Skeletal muscle cell (primary cell): ENCODE measurements at places on chromosomes 3 and 15.

- DNase-seq: no peak
These were observed 153.8 kb upstream of the AZI2 start for GRCh38 chr3:28502397-28502937.

GRCh38 chr15:79403501-79403900, 28.6 kb upstream of the MINAR1 start:
- DNase-seq: no peak

DNA sequence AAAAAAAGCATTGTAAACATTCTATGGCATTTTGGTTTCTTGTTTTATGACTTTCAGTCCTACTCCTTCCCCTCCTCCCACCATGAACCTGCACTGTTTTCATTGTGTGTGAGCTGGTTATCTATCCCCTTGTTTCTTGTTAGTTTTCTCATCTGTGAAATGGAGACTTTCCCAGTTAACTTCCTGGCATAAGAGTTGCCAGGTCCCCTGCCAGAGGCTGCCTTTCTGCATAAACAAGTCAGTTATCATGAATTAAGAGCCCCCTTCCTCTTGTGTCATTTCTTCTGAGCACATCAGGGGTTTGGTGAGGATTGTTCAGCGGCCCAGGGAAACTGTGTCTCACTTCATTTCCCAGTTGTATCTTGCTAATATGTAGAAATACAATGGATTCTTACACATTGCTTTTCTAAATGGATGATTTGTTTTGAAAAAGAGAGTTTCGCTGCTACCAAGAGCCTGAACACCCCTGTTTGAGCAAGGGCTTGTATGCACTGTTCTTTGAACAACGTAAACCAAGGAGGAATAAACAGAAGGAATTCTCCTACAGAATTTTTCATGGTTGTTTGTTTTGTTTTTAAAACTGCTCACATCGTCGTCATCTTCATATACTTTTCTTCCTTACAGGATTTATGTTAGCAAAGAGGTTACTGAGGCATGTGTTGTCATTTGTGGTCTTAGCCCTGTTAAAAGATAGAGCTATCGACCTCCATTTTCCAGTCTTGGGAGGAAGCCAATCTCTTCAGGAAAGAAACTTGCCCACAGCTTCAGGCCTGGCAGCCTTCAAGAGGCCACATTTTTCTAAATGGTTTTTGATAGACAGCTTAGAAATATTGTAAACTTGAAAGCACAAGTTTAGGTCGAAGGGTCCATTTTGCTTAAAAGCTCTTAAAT, 144.6 kb upstream of the IL12A start:
- no peak for DNase-seq

DNA sequence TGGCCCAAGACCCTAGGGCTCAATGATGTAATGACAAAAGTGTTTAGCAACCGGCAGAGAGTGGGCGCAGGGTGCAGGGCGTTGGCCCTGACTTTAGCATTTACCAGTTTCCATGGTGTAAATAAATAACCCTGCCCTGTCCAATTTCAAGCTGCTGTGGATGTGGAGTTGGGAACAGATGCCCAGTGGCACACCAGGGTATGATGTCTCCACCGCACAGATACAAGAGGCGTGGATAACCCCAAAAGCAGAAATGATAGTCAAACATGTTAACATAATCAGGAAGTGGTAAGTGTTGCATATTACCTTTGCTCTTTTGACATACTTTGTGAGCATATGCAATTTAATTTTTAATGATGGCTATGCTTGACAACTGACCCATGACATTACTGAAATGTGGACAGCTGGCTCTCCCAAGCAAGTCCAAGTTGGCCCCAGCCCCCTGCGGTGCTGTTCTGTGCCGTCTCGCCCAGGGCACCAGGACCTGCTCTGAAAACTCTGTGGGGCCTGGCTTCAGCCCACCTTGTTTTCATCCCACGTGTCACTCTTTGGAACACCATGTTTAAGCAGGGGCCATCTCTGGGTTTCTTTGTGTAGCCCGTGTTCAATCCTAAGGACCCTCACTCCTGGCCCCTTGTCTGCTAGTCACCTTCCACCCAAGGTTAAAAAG, 10.8 kb upstream of the ANPEP start:
- DNase-seq: no peak

DNA sequence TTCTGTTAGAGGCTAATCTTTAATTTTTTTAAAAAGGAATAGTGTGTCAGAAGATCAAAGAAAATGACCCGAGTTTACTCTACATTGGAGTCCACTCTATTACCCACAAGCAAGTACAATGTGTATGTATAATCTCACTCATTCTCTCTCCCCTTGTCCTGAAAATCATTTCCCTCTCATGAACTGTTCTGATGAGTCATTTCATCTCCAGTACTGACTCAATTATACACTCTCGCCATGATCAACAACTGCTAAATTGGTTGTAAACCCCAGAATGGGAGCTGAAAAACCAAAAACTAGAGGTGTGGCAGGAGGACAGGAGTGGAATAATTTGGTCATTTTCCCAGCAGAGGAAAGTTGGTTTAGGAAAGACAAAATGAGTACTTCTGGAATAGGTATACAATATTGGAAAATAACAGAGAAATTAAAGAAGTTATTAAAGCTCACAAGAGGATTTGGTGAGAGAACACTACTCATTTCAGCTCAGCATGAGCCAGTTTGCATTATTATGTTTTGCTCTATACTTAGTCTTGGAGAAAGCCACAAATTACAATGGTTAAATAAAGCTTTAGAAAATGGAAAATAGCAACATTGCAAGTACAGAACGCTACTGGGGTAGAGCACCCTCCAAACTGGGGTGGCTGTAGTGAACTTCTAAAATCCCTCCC, 144.3 kb upstream of the PFN2 start:
- peak; percentile 43 for DNase-seq

DNA sequence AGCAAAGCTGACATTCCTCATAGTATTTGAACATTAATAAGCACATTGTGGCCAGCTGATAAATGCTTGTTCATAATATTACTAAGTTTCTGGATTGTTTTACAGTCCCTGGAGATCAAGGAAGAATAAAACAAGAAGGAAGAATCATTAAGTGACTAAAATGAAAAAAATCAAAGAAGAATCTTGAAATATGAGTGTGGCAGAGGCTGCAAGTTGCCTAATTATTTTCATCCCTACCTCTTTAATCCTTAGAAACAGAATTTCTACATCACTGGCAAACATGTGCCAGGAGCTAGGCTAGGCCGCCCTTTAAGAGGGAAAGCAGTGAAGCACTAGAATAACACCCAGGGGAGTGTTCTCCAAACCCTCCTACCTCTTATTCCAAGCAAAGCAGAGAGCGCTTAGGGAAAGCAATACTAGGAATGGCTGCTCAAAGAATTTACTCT, 98.9 kb downstream of the MAGI1 start:
- no peak for DNase-seq

- DNase-seq: no peak
These were observed 8.4 kb downstream of the SHF start for GRCh38 chr15:45179221-45179985.

GRCh38 chr3:16419640-16420241, 93.8 kb downstream of the RFTN1 start:
- DNase-seq: peak; percentile 72

DNA sequence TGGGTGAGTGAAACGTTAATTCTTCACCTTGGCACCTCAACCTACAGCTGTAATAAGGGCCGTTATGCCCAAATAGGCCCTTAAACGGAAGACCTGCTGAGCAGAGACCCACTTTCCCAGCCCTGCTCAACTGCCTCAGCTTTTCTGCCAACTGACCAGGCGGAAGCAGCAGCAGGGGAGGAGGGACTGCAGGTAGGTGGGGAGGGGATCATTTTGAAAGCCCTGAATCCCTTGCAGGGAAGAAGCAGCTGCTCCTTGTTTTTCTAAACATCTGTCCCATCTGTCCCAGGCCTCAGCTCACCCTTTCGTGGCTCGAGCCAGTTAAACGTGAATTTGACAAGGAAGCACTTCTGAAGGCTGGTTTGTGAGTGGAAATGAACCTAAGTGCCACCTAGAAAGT, 978 bp upstream of the CMC1 start:
- DNase-seq: no peak

DNA sequence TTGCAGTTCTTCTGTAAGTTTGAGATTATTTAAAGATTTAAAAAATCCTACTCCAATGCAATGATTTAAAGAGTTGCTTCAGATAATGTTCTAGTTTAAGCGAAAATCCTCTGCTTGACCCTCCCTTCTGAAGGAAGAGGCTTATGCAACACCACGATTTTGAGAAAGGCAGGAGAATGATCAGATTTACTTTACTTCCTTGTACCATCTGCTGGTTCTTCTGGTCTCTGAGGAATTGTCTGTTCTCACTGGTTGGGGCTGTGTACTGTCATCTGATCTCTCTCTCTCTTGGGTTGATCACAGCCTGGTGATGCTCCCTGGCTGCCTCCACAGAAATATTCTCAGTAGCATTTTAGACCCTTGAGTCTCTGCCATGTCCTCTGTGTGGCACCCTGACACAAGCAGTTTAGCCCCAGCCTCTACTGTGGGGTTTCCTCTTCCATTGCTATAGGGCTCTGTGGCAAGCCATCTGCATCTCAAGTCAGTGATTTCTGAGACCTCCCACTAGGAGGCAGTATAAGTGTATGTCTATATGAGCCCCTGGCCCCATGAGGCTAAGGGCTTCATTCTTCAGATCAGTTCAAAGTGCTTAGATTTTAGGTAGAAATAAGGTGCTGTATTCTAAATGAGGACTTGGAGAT, 50.8 kb upstream of the PLAAT1 start:
- DNase-seq: no peak

- DNase-seq: peak; percentile 15
These were observed 631 bp downstream of the NKTR start for GRCh38 chr3:42600958-42601675.

DNA sequence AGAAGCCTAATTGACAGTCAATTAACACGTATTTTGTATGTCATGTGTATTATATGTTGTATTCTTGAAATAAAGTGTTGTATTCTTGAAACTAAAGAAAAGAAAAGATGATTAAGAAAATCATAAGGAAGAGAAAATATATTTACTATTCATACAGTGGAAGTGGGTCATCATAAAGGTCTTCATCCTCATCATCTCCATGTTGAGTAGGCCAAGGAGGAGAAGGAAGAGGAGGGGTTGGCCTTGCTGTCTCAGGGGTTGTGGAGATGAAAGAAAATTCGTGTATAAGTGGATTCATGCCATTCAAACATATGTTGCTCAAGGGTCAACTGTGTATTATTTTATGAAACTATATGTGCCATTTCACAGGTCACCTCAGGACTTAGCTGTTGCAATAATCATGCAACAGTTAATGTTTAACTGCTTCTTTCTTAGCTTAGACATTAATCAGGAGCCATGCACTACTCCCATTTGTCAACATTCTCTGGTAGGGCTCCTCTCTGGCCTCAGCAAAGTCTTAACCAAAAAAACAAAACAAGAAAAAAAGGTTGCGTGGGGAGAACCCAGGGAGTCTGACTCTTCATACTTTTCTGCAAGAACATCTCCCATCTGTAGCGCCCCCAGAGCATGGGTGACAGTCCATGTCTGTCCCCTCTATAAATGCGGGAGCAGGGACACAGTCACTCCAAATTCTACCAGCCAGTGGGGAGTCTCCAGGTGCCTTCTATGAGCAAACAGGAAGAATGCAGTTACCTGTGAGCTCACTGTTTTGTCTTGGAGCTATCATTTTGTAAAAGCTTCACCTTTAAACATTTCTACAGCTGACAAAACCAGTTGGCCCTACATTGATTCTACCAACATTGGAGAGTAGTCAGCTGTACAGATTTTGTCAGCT, 19.9 kb upstream of the LRRC2 start:
- DNase-seq: no peak

- DNase-seq: no peak
These were observed 15.4 kb downstream of the APH1B start for GRCh38 chr15:63292771-63293170.

GRCh38 chr15:59372352-59373211, at the start of gene MYO1E:
TSS of gene MYO1E (minus strand) at chr15:59372871. CDS start at chr15:59372500, 371 bp downstream.
- peak; percentile 93 for DNase-seq

DNA sequence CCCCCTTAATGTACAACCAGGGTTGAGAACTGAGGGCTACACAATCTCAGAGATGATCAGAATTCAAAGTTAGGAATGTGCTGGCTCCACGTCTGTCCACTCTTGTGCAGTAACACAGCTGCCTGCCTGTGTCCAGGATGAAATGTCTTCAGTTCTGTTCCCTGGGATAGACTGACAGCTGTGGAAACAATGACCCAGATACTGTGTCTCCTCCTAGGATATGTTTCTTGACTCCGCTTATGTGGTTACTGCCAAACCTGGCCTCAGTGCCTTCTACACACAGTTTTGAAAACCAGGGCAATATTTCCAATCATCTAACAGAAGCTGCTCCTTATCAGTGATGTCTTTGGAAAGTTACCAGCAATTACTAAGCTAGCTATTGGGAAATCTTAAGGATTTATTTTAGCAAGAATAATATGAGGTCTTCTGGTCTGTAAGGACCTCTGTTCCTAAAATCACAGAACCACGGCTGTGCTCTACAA, 67.6 kb downstream of the NOX5 start:
- DNase-seq: peak; percentile 81

GRCh38 chr15:60535743-60536142, 56.8 kb upstream of the ICE2 start:
- no peak for DNase-seq

- peak; percentile 20 for DNase-seq
These were observed 141.9 kb upstream of the C2CD4B start for GRCh38 chr15:62306851-62307504.

DNA sequence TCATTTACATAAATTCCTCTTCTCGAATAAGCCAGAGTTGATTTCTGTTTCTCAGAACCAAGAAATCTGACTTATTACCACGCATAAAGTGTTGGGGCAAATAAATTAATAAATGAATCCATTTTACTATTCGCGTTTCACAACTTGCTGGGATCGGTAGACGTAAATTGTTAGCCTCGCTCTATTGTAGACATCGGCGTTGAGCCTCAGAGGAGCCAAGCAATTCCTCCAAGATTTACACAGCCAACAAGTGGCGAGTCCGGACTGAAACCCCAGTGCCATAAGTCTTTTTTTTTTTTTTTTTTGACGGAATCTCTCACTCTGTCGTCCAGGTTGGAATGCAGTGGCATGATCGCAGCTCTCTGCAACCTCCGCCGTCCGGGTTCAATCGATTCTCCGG, 8.9 kb downstream of the KLHL6 start:
- no peak for DNase-seq
